ENCODE measurements at places on chromosomes 1 and 21.

DNA sequence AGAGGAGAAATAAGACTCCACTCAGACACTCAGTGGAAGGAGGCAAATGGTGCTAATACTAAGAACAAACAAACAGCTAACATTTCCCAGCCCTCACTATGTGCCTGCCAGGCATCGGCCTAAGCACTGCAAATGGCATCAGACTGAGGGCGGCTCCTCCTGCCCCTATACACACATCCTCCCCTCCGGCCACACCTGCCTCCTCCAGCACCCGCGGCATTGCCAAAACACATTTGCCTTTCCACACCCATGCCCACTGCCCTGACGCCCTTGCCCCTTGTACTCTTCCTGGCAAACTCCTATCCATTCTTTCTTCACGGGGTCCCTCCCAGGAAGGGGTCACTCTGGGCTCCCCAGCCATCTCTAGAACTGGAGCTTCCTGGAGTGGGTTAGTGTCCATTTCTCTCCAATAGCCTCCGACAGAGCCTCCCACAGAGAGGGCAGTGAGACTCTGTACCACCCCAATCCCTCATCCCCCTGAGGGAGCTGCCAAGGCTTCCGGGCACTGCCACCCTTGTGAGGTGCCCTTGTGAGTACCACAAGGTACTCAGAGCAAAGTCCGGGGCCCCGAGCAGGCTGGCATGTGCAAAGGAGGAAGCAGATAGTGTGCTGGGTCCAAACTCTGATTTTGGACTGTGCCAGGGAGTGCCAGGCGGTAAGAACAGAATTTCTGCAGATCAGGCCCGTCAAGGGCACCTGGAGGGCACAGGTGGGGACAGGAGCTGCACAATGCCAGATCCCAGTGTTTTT lies 959 bp downstream of the AKR7A3 start:
- H3K4me1 ChIP-seq: peaks cover 5% of the 10 kb centered on the region
- no peak for DNase-seq
- H3K27me3 ChIP-seq: peaks cover 22% of the 10 kb centered on the region
- peaks cover 7% of the 10 kb centered on the region for H3K36me3 ChIP-seq
- peak overlapping the region; percentile 65 for H3K4me3 ChIP-seq
- H3K27ac ChIP-seq: no peak overlapping the region

DNA sequence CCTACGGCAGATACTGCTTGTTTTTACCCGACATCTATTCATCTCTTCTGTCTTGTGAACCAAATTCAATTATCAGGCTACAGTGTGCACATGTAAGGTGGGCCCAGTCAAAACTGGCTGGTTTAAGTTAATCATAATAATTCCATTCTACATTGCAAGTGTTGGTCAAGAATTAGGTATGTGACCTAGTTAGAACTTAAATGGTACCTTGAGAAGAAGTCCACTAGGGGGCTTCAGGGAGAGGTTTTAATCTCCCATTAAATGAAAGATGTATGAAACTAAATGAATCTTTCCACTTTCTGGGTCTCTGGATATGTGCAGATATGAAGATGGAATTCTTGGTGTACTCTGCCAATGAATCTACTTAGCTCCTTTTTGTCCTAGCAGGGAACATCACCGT lies 187.1 kb downstream of the CDC42BPA start:
- peaks cover 8% of the 10 kb centered on the region for H3K27me3 ChIP-seq
- DNase-seq: no peak
- H3K4me3 ChIP-seq: no peak overlapping the region
- no peaks in the 10 kb centered on the region for H3K4me1 ChIP-seq
- H3K27ac ChIP-seq: no peak overlapping the region
- no peaks in the 10 kb centered on the region for H3K36me3 ChIP-seq

GRCh38 chr1:48005253-48006117 lies 8.3 kb upstream of the TRABD2B start:
- no peak overlapping the region for H3K4me3 ChIP-seq
- DNase-seq: no peak
- H3K27me3 ChIP-seq: peaks cover 6% of the 10 kb centered on the region

DNA sequence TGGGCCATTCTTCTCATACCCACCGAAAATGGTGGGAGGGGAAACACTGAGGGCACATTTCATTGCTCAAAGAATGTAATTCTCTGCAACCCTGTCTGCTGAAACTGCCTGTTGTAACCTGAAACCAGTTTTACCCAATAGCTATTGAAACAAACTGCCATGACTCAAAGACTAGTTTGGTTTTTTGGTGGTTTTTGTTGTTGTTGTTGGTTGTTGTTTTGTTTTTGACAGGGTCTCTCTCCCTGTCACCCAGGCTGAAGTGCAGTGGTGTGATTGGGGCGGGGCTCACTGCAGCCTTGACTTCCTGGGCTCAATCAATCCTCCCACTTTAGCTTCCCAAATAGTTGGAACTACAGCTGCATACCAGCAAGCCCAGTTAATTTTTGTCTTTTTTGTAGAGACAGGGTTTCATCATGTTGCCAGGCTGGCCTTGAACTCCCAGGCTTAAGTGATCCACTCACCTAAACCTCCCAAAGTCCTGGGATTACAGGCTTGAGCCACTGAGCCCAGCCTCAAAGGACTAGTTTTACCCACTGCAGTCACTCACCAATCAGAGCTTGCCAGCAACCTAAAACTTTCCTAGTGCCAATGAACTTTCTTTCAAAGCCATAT lies 2.1 kb upstream of the IPP start:
- H3K4me1 ChIP-seq: peaks cover 29% of the 10 kb centered on the region
- H3K27ac ChIP-seq: peak overlapping the region; percentile 50
- DNase-seq: no peak

- no peaks in the 10 kb centered on the region for H3K36me3 ChIP-seq
- no peaks in the 10 kb centered on the region for H3K27me3 ChIP-seq
- no peak overlapping the region for H3K27ac ChIP-seq
- H3K4me3 ChIP-seq: no peak overlapping the region
Measured at GRCh38 chr1:199287647-199288046, 648.8 kb downstream of the PTPRC start.

- H3K4me1 ChIP-seq: no peaks in the 10 kb centered on the region
- no peaks in the 10 kb centered on the region for H3K36me3 ChIP-seq
- H3K4me3 ChIP-seq: no peak overlapping the region
- no peak overlapping the region for H3K27ac ChIP-seq
Measured at GRCh38 chr1:55582084-55582483, 366.9 kb upstream of the USP24 start.

- H3K27ac ChIP-seq: no peak overlapping the region
- no peak overlapping the region for H3K4me3 ChIP-seq
- no peaks in the 10 kb centered on the region for H3K36me3 ChIP-seq
- no peaks in the 10 kb centered on the region for H3K4me1 ChIP-seq
Measured at GRCh38 chr21:38120984-38121855, 135.6 kb upstream of the KCNJ15 start.

- DNase-seq: no peak
- peaks cover 8% of the 10 kb centered on the region for H3K27me3 ChIP-seq
- H3K27ac ChIP-seq: no peak overlapping the region
- no peaks in the 10 kb centered on the region for H3K36me3 ChIP-seq
Measured at GRCh38 chr21:36461277-36461917, 18.5 kb downstream of the CLDN14 start.

GRCh38 chr1:200869753-200870391 lies 2.9 kb upstream of the GPR25 start:
- no peaks in the 10 kb centered on the region for H3K36me3 ChIP-seq
- no peak overlapping the region for H3K4me3 ChIP-seq
- H3K4me1 ChIP-seq: peaks cover 6% of the 10 kb centered on the region
- DNase-seq: no peak
- H3K27ac ChIP-seq: peak overlapping the region; percentile 41

DNA sequence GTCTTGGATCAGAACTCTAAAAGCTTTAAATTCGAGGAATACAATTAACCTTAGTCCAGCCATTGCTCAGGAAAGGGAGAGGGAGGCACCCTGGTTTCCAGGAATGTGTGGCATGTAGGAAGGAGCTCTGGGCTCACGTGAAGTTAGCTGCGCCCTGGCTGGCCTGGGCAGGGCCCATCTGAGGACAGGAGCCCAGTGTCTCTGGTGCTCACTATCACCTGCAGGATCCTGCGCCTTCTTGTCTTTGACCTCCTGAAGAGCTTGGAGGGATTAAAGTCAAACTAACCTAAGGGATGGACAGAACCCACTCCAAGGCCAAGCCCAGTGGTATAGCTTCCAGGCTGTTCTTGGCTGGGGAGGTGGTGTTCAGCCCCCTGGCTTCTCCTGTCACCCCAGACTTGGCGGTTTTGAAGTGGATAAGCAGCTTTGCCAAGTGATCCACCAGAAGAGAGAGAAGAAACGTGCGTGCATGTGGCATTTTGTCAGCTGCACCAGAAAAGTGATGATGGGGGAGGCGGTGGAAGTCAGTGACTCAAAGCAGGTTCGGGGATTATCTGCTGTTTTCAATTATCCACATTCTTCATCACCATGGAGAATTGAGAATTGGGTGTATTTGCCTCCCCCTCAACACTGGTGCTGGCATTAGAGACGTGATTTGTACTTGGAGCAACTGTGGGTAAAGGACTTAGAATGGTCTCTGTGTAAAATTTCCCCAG lies 11.9 kb upstream of the KCNN3 start:
- no peak overlapping the region for H3K4me3 ChIP-seq
- no peak for DNase-seq
- H3K27ac ChIP-seq: no peak overlapping the region

GRCh38 chr1:225834417-225835329 lies 24.7 kb downstream of the EPHX1 start:
- no peaks in the 10 kb centered on the region for H3K36me3 ChIP-seq
- no peak overlapping the region for H3K4me3 ChIP-seq
- H3K4me1 ChIP-seq: peaks cover 3% of the 10 kb centered on the region
- H3K27me3 ChIP-seq: no peaks in the 10 kb centered on the region

DNA sequence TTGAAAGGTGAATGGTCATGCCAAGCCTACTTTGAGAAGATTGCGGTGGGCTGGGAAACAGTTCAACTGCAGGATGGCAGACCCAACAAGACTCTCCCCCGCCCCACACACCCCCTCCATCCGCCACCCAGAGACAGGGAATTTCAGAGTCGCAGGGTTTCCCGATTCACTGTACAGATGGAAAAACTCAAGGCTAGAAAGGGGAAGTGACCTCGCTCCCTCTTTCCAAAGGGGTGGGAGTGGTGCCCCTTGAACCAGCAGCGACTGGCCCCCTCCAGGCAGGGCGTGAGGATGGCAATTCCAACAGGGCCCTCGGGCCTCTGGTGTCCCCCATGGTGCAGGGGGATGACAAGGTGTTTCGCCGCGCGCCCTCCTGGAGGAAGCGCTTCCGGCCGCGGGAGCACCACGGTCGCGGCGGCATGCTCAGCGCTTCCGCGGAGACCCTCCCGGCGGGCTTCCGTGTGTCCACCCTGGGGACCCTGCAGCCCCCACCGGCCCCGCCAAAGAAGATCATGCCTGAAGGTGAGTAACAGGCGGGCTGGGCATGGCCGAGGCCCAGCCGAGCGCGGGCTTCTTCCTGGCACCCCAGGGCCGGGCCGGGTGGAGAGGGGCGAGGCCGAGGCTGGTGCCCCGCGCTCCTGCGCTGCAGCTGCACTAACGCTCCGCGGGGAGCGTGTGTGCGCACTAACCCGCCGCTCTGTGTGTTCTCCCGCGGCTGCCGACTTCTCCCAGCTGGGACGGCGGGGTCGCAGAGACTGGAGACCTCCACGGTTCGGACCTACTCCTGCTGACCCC lies 10.4 kb downstream of the MYOG start:
- peak overlapping the region; percentile 12 for H3K4me3 ChIP-seq
- no peak overlapping the region for H3K27ac ChIP-seq

DNA sequence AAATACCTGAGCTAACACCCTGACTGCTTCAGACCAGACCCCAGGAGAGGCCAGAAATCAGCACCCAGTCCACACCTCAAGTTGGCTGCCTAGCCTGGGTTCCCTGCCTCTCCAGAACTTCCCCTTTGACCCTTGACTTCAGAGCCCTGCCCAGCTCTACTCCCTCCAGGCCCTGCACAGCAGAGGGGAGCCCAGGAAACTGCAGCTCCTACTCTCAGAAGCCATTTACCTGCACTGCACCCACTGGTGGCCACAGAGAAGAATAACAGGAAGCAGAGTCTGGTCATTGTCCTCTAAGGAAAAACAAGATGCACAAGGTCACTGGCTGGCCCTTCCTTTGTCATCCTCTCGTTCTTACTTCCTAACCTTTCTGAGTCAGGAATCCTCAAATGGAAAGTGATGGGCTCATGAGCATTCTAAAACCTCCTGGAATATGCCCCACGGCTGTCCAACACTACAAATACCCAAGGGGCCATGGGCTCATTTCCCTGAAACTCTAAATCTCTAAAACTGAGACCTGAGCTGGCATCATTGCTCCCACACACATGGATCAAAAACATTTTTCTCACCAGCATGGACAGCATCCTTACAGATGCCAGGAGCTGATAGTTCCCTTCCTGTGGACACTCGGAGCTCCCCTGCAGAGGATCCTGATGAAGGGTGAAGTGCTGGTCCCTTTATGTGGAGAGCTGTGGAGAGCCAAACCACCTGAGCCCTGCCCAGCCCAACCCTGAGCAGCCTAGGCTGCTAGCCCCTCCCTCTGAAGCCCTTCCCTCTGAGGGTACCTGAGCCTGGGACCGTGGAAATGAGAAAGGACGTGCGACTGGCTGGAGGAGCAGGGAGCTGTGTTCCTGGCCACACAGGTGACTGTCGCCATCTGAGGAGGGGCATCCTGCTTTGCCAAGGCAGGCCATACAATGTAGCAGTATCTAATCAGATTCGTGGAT lies at the start of gene ITLN2:
Gene ITLN2, minus strand, starts transcription at position 652 of the 947 bp plus-strand sequence. Its CDS starts 68 bp downstream, at position 584.
- H3K27me3 ChIP-seq: no peaks in the 10 kb centered on the region
- no peaks in the 10 kb centered on the region for H3K36me3 ChIP-seq
- H3K27ac ChIP-seq: no peak within 1 kb of the TSS
- peak; percentile 37 for DNase-seq

- no peaks in the 10 kb centered on the region for H3K36me3 ChIP-seq
- H3K4me3 ChIP-seq: no peak overlapping the region
- no peak overlapping the region for H3K27ac ChIP-seq
Measured at GRCh38 chr21:22880573-22880972, 1882.4 kb downstream of the NCAM2 start.

DNA sequence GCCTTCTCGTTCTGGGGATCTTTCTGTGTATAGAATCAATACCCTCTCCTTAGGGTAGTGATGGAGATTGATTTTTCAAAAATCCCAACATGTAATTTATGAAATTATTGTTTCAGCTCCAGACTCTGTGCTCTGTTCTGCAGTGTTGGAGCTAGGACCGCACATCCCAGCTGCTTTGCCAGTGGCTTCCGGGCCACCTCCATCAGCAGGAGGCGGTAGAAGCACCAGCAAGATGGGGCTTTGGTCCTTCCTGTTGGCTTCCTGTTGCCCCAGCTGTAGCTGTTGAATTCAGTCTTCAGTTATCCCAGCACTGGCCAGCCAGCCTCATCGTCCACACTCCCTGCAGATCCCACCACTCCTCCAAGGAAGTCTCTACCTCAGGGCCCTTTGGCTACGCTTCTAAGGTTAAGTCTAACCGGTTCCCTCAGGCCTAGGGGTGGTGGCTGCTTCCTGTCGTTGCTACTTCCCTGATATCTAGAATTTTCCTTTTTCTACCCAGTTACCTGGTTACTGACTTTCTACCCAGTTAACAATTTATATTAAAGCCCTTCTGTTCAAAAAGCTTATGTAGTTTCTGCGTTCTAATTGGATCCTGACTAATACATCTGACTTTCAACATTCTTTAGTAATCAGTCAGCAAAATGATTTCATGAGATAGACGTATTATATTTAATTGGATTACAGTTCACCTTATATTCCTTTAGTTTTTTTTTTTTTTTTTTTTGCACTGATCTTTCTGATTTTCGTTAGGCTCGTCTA lies 24.6 kb downstream of the GALNT2 start:
- no peak for DNase-seq
- H3K27ac ChIP-seq: no peak overlapping the region
- H3K36me3 ChIP-seq: peaks cover 16% of the 10 kb centered on the region
- peaks cover 29% of the 10 kb centered on the region for H3K4me1 ChIP-seq

- H3K27ac ChIP-seq: no peak overlapping the region
- no peaks in the 10 kb centered on the region for H3K36me3 ChIP-seq
- no peak for DNase-seq
- no peak overlapping the region for H3K4me3 ChIP-seq
Measured at GRCh38 chr1:48947761-48948537, 171.3 kb upstream of the BEND5 start.
